Astrocyte (in vitro differentiated cells and primary cell): ENCODE measurements at places on chromosomes 13 and 19. TPM values are rescaled to one million over a fixed set of nuclear protein-coding genes. Genes with fewer than 3 reads are reported as not detected.
A peak's percentile ranks its signal among the peaks of the same experiment; 100 is the strongest.

The LILRB1 gene
- not detected in 2 replicates for total RNA-seq

The CDC34 gene
- 190 and 192 TPM in 2 replicates for total RNA-seq

The SAFB gene
- total RNA-seq = 60.4 and 65.1 TPM in 2 replicates

The KLK8 gene
- not detected in 2 replicates for total RNA-seq

The WDR87 gene
- total RNA-seq = not detected in 2 replicates

The CEACAM4 gene
- total RNA-seq = not detected in 2 replicates

- no peak for DNase-seq
Observed at GRCh38 chr19:31000913-31001312, 348.3 kb downstream of the TSHZ3 start.

DNA sequence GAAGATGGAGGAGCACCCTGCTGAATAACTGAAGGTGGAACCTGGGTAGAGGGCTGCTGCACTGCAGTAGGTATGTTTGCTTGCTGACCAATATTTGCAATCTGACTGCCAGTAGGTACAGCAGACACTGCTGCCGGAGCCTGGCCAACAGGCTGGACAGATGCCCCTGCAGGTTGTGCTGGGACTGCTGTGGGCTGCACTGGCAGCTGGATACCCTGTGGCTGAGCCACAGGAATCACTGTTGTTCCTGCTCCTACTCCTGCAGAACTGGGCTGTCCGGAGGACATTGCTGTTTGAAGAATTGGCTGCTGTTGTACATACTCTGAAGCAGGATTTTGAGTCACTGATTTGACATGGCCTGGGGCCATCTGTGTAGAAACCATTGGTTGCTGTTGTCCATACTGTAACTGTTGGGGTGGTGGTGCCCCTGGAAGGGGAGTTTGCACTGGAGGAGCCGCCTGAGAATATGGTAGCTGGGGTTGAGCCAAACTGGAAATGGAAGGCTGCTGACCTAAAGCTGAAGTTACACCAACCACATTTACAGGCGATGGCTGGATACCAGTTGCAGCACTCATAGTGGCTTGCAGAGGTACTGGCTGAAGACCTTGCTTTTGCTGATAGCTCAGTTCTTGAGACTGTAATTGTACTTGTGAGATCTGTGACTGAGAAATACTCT, 2.2 kb downstream of the TSC22D1 start:
- peak; percentile 76 for DNase-seq

DNA sequence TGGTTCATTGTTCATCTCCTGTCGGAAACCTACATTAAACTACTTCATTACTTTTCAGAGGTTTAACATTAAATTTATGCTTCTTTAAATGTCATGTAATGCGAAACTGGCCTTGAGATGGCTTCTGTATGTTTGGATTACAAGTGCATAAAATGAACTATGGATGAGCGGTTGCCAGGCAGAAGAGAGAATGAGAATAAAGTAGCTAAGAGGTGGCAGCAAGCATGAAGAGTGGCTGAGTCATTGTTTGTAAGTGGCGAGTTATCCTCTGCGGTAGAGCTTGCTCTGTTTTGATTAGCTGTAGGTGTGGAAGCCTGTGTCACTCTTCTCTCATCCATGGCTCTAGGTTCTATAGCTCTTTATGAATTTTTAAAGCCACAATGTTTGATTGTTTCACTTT, 1139.6 kb upstream of the PCDH9 start:
- peak; percentile 46 for DNase-seq

DNA sequence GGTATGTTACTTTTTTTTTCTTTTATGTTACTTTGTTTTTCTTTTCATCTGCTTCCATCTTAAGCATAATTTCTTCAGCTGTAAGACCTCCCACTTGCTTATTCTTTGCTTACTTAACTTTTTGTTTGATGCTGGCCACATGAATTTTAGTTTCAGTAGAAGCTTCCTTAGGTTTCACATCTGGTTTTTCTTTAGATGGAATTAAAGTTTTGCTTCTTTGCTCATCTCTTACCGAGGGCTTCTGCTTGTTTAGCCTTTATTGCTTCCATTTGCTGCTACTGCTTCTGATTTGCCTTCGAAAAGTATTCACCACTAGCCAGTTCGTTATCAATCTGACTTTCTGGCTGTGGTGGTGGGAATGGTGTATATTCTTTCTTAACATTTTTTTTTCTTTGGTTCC, 90.9 kb downstream of the GJA3 start:
- DNase-seq = no peak

DNA sequence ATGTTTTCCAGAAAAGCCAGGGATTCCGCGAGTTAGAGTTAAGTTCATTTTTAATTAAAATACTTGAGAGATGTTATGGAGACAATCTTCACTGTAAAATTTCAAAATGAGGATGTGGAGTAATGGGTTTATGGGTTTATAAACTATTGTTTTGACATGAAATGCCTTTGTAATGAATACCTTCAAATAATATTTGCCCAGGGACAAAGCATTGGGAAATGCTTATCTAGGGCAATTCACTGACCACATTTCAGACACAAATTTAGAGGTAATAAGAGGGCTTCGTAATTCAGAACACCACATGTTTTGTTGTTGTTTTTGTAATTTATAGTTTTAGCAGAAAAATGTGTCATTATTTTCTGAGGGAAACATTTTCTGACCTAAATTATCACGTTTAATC, 241.1 kb upstream of the ATXN8OS start:
- no peak for DNase-seq

DNA sequence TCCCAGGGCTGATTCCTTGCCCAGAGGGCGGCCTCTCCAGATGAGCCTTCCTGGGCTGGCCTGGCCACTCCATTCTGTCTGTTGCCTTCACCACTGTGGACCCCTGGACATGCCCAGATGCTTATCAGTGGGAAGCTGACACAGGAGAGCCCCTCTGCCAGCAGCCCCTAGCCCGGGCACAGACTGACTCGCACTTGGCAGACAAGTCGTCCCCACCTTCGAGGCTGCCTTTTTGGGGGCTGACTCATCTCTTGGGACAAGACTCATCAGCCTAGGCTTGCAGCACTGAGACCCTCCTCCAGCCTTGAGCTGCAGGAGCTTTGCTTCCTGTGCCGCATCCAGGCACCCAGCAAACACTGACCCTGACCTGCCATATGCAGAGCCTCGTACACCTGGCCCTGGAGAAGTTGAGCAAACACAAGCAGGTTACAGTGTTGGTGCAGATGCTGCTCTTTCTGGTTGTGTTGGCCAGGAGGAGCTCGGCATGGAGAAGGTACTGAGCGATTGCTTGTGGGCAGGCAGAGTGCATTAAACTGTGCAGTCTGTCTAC, 8.1 kb downstream of the CHST8 start:
- DNase-seq = no peak

- peak; percentile 53 for DNase-seq
Observed at GRCh38 chr13:93045836-93046235, 180.8 kb upstream of the GPC6 start.

GRCh38 chr19:50831026-50831396, 2.4 kb downstream of the KLK15 start:
- DNase-seq = no peak

- DNase-seq = no peak
Observed at GRCh38 chr13:77356155-77356554, 29.3 kb upstream of the MYCBP2 start.

DNA sequence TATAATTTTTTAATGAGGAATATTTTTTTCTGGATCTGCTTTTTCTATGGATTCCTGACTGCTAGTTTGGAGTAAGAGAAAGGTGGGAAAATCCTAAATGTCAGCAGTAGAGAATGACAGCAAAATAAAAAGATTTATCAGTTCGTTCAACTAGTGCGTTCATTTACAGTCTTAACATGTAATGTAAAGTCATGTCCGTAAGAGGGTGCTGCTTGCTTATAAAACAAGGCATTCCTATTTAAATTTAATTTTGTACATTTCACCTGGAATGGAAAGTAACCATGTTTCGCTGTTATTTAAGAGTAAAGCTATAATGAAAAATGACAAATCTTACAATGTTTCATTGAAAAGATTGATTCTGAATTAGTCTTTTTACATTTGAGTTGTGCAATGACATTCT, 76.6 kb downstream of the ZMYM2 start:
- no peak for DNase-seq

DNA sequence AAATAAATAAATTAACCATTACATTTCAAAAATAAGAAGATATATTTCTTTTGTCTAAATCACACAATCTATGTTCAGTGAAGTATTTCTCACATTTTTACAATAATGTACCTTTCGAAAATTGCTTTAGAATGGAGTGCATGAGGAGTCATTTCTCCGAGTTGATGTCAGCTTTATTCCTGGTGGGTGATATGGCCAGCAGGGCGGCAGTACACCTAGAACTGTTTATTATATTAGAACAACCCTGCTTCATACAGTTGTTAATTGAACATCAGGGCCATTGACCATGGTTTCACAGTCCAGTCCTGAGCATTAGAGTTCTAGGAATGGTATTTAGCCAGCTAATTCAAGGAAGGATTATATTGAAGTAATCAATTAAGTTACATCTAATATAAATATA, 696.3 kb upstream of the SLC10A2 start:
- no peak for DNase-seq

- peak; percentile 58 for DNase-seq
Observed at GRCh38 chr19:49929121-49929610, at the start of the genes ATF5 and NUP62. Gene ATF5, plus strand, starts transcription at chr19:49929205. Its CDS starts 1,646 bp downstream, at chr19:49930851. Gene NUP62, minus strand, starts transcription at chr19:49929504. Its CDS starts 19,697 bp downstream, at chr19:49909807.

GRCh38 chr13:19069684-19070397, 111.8 kb downstream of the TUBA3C start:
- DNase-seq = no peak

DNA sequence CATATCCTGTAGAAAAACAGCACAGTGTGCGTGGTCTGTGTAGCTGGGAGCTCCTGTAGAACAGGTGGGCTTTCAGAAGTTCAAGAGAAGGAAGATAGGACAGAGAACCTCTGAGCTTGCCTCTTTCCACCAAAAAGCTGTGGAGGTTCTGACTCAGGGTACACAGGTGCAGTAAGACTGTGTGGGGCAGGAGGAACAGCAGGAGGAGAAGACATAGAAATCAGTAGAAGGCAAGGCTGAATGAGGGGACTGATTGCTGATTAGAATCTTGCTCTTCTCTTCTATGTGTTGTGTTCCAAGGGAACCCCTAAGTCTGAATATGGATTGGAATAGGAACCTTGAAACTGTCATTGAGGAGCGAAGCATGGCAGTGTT, 122.7 kb downstream of the AKAP11 start:
- DNase-seq = no peak

DNA sequence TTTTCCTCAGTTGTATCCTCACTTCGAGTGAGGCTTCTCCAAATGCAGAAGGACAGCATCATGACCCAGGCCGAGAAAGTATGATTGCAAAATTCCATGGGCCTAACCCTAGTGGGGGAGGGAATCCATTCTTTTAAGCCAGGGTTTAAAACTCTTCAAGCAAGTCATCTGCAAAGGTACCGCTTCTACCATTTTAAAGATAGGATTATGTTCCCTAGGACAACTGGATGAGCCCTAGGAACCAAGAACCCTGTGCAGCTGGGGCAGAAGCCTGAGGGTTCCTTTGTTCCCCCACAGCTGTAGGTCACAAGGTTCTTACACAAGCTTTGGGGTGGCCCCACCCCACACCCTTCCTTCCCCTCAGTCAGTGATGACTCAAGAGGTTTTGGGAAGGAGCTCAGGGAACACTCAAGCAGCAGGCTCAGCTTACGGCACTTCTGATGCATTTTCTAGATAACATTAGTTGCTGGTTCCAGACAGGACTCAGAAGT, 13.5 kb downstream of the ARL11 start:
- peak; percentile 79 for DNase-seq

- no peak for DNase-seq
Observed at GRCh38 chr13:27926644-27927434, 7.0 kb downstream of the PDX1 start.
